ENCODE measurements at places on chromosomes 16 and 17.

DNA sequence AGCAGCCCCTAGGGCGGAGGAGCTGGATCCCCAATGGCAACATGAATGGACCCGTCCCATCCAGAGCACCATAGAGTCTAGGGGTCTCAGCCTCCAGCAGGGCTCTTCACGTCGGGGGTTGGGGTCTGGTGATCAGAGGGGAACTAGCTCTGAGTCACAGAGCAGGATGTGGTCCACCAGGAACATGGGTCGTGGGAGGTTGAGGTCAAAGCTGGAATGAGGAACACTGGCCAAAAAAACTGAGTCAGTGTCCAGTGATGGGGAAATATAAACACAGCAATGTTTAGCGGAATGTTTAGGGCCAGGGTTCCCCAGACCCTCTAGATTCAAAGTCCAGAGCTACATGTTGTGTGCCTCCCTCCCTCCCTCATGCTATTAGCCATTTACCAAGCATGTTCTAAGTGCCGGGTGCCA is 79.1 kb upstream of the C16orf82 start:
- no peak for DNase-seq

- DNase-seq, result peak; percentile 77
These were observed 20.7 kb downstream of the SPNS2 start for GRCh38 chr17:4519361-4519788.

DNA sequence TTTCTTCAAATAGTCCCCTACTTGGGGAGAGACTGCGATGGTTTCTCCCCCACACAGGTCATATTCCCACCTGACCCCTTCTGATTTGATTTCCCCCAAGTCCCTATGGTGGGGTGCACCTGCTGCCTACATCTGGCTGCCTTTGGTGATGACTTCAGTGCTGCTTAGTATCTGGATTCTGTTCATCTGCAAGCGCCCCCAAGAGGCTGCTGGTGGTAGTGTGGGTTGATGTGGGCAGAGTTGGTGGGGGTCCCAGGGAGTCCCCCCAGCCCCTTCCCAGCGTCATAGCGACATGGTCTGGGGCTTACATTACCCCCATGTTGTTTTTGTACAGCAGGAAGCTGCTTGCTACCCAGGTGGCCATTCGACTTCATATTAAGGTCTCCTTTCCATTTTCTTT is 99.2 kb downstream of the NTN1 start:
- no peak for DNase-seq

GRCh38 chr16:15810411-15810810 is 46.4 kb downstream of the MYH11 start:
- DNase-seq, result no peak

- DNase-seq, result no peak
These were observed 30.0 kb downstream of the USP10 start for GRCh38 chr16:84729716-84730320.

DNA sequence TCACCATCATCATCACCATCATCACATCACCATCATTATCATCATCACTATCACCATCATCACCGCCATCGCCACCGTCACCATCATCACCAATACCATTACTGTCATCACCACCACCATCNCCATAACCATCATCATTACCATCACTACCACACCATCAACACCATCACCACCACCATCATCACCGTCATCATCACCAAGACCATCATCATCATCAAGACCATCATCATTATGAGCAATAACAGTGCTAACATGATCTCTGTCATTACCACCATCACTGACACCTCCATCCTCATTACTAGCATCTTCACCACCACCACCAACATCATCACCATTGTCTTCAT is 16.1 kb upstream of the ZNF469 start:
- DNase-seq, result no peak

DNA sequence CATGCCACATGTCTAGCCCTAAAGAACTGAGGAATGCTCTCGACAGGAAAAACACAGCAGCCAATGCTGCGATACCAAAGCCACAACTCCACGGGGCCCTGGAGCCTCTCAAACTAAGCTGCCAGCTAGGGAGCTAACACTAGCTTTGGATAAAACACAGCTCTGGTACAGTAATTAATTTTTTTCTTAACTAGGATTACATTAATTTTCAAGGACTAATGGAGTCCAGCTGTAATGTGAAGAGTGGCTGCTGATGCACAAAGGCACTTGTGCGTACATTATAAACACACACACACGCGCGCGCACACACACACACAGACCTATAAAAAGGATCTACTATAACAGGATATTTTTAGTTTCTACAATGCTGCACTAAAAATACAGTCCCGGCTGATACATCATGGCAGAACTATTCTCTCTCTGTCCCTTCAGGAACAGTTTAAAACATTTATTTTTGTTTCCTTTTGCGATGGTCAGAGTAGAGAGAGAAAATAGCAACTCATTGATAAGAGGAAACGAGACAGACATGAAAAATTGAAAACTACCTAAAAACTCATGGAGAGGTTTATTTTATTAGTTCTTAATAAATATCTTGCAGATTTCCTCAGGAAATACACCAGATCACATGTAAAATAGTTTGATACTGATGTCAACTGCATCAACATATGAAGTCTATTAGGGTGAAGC is 88.5 kb downstream of the SMG6 start:
- no peak for DNase-seq

Data from left lung (tissue), 14 donors.